ENCODE measurements at places on chromosomes 2 and 18. TPM values are rescaled to one million over a fixed set of nuclear protein-coding genes. Genes with fewer than 3 reads are reported as not detected.

RALB gene
- 239 TPM for total RNA-seq

- no peak for DNase-seq
These were observed 194.4 kb upstream of the SPRED2 start for GRCh38 chr2:65626831-65627230.

DNA sequence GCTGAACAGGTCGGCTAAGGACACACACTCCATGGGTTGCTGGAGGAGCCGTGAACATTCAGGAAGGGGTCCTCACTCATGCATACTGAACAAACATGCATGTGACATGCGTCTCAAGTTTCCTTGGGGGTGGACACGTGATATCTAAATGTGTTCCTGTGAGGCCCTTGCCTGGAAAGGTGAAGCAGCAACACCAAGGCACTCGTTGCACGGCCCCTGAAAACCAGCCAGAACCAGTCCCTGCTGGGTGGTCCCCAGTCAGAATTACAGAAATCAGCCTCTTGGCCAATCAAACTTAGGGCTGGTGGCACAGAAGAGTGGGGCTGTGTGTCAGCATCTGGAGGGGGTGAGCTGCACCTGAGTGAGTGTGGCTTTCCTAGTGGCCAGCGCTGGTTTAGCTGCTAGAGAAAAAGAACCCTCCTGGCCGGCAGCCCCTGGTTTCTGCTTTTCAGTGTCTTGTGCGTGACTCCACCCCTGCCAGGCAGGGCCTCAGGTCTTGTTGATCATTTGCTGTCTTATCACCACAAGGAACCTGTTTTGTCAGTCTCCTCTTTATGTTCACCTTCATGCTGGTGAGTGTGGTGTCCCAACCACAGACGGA is 3.2 kb upstream of the AQP12B start:
- no peak for DNase-seq

GRCh38 chr2:171709011-171709685 is 21.9 kb downstream of the DYNC1I2 start:
- no peak for DNase-seq

DNA sequence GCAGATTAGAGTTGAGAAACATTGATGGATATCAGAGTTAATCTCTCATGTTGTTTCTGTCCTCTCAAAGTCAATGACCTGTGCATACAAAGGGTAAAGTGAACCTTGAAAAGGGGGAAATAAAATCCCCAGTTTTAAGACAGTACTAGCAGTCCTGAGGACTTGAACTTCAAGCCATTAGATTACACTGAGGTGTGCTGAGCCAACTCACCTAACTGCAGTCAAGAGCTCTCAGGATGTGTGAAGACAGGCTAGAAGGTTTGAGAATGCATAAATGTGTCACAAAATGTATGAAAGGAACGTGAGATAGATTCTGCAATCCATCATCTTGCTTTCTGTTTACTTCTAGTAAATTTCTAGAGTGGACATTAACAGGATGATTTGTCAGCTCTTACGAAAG is 35.5 kb downstream of the DOCK10 start:
- DNase-seq, result no peak

DNA sequence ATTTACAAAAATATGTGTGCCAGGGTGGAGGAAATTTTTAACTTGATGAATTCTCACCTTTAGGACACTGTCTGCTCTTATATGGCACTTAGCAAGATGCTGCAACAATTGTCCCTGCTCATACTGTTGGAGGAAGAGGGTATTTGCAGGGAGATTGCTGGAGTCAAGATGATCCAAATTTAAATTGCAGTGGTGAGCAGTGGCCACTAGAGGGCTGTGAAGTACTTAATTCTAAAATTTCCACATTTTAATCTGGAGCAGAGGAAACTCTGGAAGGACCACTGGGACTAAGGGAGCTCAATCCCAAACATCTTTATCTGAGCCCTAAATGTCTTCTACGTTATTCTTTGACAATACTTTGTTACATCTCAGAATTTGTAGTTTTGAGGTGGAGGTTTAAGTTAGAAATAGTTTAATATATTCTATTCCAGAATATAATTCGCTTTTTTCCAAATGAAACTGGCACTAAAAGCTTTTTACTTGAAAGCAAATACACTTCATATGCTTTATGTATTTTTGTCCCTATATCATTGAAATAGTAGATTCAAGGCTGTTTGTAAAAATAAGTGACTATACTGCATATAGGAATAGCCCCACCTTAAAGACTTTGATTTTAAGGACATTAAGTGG is 33.0 kb upstream of the PTH2R start:
- no peak for DNase-seq

All from pulmonary artery endothelial cell (primary cell).